ENCODE measurements at places on chromosomes 1 and 21.

- no peak for DNase-seq
Observed at GRCh38 chr21:37208056-37208721, 58.9 kb downstream of the VPS26C start.

DNA sequence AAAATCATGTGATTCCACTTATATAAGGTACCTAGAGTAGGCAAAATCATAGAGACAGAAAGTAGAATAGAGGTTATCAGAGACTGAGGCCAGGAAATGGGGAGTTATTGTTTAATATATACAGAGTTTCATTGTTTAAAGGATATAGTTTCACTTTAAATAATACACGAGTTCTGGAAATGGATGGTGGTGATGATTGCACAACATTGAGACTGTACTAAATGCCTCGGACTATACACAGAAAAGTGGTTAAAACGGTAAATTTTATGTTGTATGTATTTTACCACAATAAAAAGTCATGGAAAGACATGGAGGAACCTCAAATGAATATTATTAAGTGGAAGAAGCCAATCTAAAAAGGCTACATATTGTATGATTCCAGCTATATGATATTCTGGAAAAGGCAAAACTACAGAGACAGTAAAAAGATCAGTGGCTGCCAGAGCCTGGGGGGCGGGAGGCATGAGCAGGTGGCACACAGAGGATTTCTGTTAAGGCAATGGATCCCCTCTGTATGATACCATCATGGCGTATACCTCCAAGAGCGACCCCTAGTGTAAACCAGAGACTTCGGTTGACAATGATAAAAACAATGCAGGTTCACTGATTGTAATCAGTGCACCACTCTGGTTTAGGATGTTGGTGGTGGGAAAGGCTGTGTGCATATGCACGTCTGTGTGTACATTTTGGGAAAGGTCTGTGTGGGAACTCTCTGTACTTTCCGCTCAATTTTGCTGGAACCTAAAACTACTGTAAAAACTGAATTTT is 7.5 kb downstream of the C1orf198 start:
- no peak for DNase-seq

GRCh38 chr1:179066471-179066870 is 15.4 kb upstream of the TOR3A start:
- DNase-seq = no peak

GRCh38 chr21:37623183-37623582 is 256.6 kb downstream of the DYRK1A start:
- no peak for DNase-seq

DNA sequence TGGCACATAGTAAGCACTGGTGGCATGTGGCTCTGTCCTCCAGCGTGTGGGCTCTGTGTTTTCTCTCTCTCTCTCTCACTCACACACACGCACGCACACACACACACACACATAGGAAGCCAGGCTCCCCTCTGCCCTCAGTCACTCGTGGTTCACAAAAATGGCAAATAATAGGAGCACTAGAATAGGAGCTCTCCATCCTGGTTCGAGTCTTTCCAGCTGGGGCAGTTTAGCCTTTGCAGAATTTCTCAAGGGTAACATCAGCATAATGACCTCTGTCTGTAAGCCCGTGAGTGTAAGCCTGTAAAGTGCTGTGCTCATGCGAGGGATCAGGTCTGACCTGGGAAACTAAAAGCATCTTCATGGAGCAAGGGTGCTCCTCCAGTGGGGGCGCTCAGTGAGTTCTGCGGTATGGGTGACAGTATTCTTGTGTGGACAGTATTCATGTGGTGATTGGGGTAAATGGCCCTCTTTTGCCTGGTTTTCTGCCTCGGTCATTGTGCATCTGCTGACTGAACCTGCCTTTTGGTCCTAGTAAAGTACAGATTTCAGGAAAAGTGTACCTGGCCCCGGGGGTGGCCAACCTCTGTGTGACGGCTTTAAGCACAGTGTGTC is 842 bp upstream of the ZC3H12A start:
- DNase-seq = no peak

DNA sequence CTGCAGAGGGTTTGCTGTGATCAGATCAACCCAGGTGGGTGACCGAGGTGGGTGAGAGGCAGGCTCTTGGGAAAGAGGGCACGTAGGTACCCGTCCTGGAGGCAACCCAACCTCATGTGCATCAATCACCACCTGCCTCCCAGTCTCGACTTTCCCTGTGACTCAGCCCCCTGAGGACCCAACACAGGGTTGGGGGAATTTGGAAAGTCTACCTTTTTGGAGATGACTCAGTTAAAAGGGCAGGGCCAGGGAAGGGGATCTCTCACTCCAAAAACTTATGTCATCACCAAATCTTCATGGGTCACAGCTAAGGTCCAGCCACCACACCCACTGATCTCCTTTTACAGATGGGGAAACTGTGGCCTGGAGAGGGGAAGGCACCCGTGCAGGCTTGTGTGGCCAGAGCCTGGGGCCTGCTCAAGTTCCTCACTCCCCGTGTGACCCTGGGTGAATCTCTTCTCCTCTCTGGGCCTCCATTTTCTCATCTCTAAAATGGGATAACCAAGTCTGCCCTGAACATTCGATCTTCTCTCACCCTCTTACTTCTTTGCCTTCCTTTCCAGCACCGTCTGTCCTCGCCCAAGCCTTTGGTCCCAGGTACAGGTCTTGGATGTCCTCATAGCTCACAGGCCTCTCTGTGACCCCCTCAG is 34.6 kb upstream of the WNT4 start:
- DNase-seq = no peak

GRCh38 chr21:26795412-26795805 is 49.8 kb downstream of the ADAMTS1 start:
- DNase-seq = no peak

DNA sequence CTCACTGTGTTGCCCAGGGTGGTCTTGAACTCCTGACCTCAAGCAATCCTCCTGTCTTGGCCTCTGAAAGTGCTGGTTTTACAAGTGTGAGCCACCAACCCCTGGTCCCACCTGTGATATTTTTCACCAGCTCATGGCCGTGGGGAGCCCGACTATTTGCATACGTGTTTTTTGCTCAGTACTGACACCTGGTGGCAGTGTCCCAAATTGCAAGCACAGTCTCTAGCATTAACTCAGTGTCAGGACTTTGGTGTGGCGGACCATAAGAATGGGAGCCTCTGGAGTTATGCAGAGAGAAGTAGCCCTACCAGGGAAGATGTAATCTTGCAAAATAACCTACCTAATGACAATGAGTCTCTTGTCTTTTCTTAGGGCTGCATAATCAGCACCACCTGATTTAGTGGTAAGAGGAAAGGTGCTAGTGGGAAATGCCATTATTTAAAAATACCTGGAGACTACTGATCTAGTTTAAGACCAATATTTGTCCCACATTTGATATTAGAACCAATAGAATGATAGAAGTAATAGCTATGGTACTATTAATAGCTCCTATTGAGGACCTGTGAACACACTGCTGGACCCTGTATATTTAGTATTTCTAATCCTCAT is 305.4 kb downstream of the DISC1 start:
- DNase-seq = no peak

DNA sequence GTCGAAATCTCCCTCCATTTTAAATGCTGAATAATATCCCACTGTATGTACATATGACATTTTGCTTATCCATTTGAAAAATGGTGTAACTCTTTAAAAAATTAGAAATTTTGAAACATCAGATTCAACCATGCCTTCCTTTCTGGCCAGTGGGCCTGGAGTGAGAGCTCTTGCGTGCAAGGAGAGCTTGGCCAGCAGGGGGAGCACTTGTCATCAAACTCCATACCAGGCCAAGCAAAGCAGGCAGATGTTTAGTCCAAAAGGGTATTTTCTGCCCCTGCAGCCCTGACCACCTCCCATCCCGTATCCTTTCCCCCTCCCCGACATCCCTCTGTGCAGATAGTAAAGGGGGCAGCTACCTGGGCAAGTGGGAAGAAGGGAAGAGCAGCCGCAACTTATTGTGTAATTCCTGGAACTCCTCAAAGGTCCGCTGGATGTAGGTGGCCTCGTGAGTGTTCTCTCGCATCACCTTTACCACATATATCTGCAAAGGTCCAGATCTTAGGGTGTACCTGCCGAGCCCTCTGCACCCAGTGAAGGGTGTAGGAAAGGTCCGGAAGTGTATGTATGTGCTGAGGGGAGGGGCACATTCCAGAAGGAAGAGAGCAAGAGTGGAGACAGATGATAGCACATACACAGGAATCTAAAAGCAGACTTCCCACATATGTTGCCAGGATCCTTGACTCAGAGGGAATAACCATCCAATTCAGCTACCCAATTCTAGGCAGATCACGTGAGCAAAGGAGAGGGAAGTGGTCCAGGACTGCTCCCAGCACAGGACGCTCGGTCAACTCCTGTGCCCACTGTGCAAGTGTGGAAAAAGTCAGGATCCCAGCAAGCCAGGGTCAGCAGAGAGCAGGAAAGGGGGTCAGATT is 19.9 kb upstream of the PPP1R15B start:
- peak; percentile 32 for DNase-seq

DNA sequence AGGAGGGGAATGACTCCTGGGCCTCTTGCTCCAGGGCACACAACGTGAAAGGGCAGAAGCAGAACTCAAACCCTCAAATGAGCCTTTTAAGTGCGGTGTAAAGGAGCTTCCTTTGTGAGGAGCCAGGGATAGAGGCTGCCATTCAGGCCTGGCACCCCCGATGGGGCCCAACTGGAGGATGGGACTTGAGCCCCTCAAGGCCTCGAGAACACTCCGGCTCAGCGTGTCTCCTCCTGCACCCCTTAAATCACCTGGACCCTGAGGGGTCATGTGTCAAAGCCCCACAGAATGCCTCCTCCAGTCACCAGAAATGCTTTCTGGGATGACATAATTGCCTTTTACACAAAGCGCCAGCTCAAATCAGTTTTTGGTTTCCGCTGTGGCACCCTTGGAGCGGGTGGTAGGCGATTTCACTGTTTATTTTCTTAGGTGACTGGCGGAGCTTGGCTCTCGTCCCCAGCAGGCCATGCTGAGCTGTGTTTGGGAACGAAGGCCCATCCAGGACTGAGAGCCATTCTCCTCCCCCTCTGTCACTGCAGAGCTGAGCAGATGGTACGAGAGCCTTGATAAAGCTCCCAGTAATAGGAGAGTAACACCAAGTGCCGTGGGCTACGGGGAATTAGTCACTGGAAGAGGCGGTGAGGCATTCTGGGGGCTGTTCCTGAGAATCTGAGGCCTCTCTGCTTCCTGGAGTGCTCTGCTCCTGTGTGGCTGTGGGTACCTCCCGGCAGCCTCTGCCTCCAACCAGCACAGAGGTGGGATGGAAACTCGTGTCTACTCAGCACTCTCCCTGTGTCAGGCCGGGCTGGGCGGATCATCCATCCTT is 163.0 kb downstream of the GRIK3 start:
- no peak for DNase-seq

DNA sequence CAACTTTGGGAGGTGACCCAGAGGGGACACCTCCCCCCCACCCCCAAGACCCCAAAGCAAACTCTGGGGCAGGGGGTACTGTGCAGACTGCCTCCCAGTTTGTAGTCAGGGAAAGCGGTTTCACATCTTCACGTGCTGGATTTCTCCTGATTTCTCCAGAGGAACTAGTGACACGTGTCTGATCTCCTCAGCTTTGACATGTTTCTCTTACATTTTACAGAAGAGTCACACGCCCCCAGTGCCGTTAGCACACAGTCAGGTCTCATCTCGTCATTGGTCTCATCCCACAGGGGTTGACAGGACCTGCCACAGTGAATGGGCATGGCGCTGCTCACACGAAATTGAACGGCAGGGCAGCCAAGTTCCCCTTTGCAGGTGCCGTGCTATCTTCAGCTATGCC is 11.8 kb downstream of the PDPN start:
- no peak for DNase-seq

GRCh38 chr1:56399326-56399725 is 180.0 kb downstream of the PLPP3 start:
- no peak for DNase-seq

- DNase-seq = no peak
Observed at GRCh38 chr1:229757226-229757625, 131.2 kb downstream of the URB2 start.

- no peak for DNase-seq
Observed at GRCh38 chr1:215466361-215466760, 100.7 kb upstream of the KCTD3 start.
